ENCODE measurements at places on chromosomes 2 and 18.

GRCh38 chr2:26692897-26693849 is 651 bp downstream of the KCNK3 start:
- DNase-seq: no peak

DNA sequence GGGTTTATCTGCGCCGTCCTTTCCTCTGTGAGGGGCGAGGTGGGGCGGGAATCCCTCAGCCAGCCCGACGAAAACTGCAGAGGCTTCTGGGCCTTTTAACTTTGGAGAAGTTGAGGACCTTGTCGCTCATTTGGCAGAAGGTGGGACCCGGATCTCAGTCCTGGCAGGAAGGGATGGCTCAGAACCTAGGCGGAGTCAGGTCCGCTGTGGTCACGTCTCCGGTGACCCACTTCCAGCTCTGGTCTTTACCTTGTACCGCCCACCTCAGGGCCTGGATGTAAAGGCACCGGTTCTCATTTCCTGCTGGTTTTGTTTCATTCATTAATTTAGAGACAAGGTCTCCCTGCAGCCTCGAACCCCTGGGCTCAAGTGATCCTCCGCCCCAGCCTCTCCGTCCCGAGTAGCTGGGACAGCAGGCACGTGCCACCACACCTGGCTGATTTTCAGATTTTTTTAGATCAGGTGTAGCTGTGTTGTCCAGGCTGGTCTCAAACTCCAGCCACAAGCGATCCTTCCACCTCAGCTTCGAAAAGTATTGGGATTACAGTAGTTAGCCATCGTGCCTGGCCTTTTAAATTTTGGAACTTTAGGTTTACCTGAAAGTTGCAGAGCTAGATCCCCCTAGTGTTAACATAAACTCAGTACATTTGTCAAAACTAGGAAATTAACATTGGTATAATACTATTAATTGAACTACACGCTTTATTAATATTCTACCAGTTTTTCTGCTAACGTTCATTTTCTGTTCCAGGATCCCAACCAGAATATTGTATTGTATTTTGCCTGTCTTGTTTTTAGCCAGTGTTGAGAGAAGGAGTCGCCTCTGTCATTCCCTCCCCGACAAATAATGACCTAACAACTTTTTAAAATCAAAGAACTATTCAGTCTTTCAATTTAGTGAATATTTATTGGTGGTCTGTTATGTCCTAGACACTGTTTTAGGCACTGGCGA is 852 bp downstream of the POLI start:
- DNase-seq: peak; percentile 63

DNA sequence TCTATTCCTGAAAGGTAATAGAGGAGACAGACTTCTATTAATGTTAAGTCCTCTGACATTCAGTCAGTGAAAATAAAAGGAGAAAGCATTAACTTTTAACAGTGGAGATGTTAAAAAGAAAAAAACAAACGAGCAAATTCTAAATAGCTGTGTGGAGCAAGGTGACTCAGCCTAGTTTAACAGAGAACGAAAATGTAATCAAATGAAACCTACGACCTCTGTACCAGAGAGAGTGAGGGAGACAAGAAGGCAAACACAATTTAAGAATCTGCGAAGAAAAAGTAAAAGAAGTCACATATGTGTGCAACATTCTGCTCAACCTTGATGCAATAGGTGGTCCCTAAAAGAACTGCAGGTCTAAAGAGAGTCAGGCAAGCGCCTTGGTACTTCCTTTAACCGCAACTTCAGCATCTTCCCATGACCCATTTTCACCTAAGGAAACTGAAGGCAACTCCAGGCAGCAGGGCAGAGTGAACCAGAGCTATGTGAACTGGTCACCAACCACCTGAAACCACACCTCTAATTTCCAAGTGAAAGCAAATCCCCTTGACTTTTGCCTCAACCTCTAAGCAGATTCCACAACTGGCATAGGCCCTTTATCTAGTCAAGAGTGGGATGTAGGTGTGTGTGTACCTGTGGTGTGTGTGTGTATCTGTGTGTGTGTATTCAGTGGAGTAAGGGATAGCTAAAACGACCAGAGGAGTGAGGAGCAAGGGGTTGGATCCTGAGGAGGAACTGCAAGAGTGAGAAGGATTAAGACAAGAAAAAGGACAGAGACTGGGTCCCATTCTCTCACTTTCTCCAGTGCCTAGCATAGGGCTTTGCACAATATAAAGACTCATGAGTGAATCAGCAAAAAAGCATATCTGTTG is 43.0 kb downstream of the FIGN start:
- no peak for DNase-seq

DNA sequence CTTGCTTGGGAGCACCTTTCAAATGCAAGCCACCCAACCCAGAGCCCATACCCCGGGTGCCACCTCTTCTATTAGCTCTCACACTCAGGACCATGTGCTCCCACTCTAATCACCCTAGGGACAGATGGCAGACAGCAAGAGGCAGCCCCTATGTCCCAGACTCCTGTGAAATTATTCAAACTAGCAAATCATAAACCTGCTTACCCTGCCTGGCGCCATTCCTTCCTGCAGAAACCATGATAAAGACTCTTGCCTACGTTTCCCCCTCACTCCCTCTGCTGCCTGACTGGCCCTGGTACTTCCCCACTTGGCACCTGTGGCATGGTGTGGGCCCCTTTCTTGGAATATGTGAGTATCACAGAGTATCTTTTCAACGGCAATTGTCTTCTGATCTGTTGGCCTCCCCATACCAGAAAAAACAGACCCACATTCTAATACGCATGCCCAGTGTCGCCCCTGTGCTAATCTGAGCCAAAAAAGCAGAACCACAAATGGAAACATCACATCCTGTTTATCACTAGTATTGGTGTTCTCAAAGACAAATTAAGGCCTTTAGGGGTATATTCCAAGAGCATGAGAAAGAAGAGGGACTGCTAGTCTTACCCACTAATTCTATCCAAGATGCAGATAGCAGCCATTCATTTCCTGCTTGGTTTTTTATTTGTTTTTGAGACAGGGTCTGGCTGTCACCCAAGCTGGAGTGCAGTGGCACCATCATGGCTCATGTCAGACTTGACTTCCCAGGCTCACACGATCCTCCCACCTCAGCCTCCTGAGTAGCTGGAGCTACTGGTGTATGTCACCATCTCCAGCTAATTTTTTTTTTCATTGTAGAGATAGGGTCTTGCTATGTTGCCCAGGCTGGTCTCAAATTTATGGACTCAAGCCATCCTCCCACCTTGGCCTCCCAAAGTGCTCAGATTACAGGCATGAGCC is 44.1 kb upstream of the TTC39C start:
- peak; percentile 51 for DNase-seq

- no peak for DNase-seq
Observed at GRCh38 chr18:48140731-48141130, 210.3 kb upstream of the SMAD2 start.

DNA sequence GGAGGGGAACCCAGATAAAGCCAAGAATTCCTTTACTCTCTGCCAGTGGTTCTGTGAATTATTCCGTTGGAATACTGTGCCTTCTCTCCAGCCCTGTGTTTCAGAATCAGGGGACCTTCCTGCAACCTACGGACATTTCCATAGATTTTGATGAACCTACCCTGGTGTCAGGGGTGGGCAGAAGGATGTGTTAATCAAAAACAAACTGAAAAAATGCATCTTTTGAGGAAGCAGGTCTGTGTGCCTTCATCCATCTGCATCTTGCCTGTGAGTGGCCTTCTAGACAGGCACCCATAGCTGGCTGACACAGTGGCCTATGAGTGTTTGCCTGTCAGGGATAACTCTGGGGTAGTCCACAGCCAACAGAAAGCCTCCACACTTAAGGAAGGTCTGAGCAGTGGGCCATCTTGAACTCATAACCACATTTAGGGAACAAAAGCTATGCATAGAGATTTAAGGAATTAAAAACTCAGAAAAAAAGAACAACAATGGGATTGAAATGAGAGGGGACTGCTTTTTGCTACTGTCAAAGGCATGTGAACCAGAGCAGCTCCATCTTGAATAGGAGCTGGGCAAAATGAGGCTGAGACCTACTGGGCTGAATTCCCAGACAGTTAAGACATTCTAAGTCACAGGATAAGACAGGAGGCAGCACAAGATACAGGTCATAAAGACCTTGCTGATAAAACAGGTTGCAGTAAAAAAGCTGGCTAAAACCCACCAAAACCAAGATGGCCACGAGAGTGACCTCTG is 45.9 kb upstream of the ITGA6 start:
- DNase-seq: no peak

DNA sequence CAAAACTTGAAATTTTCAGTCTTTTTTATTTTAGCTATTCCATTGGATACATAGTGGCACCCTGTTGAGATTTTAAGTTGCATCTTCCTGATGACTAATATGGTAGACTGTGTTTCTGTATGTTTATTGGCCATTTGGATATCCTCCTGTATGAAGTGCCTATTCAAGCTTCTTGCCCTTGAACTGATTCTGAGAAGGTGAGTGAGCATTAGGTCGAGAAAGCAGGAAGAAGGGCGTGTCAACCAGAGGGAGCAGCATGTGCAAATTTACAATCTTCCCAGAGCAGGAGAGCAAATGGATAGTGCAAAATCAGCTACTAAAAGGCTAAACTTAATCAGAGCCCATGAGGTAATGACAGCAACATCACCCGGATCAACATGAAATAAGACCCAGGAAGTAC is 8.6 kb downstream of the INPP1 start:
- no peak for DNase-seq

GRCh38 chr18:23384778-23385736 is 68.0 kb upstream of the RIOK3 start:
- DNase-seq: peak; percentile 13

- DNase-seq: no peak
Observed at GRCh38 chr2:146301287-146301686, 1543.5 kb upstream of the ACVR2A start.

- DNase-seq: no peak
Observed at GRCh38 chr2:102461188-102461587, 11.8 kb upstream of the SLC9A4 start.

GRCh38 chr2:44310287-44310686 is 35.0 kb downstream of the SLC3A1 start:
- DNase-seq: no peak

- DNase-seq: no peak
Observed at GRCh38 chr2:21644266-21644665, 520.5 kb downstream of the TDRD15 start.

GRCh38 chr2:7736646-7737305 is 819.6 kb downstream of the RNF144A start:
- no peak for DNase-seq

DNA sequence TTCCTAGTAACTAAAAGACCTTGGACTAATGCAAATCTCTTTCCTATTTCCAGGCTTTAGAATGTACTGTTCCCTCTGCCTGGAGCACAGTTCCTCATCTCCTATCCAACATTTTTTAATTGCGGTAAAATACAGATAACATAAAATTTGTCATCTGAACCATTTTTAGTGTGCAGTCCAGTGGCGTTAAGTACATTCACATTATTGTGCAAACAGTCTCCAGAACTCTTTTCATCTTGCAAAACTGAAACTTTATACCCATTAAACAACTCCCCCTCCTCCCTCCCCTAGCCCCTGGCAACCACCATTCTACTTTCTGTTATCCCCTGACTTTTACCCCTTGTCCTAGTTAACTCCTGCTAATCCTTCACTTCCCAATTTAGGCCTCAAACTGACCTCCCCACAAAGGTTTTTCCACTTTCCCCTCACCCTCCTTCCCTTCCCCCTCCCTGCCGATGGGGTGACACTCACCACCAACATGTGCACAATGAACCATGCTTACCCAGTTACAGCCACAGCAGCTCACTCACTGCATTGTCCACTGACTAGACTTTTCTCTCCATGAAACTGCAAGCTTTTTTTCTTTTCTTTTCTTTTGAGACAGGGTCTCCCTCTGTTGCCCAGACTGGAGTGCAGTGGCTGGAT is 54.8 kb downstream of the KIAA2012 start:
- no peak for DNase-seq

GRCh38 chr2:34985474-34985873 is 1370.1 kb upstream of the CRIM1 start:
- no peak for DNase-seq

- no peak for DNase-seq
Observed at GRCh38 chr2:210459880-210460279, 16.7 kb downstream of the LANCL1 start.

DNA sequence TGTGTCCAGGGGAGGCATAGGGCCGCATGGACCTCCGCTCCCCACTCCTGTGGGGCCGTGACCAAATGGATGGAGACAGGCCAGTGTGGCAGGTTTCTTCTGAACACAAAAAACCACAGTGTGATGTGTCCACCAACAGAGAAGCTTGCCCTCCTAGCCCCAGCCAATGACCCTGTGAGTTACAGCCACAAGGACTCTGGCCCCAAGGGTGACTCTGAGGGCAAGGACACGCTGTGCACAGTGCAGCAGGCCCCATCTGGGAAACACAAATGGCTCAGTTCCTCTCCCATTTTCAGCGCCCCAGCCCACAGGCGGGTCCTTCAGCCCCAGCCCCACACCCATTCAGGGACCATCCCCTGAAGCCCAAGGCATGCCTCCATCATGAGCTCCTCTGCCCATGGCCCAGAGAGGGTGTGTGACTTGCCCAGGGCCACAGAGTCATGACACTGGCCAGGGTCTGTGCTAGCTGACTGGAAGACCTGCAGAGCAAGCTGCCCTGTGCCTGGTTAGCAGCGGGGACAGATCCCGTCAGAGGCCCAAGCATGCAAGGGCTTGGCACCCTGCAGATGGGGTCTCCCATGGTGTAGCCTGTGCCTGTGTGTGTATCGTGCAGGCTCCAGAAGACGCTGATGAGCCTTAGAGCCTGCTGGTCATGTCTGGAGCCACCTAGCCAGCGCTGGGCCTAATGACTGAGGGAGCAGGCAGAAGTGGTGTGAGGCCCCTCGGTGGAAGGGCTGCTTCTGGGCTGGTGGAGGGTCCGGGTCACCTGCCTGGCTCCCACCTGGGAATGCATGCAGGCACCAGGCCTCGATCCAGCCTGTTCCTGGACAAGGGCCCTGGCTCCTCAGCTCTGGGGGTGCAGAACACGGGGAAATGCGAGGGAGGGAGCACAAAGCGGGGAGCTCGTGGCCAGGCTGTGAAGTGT is 47.7 kb downstream of the HS6ST1 start:
- DNase-seq: no peak

DNA sequence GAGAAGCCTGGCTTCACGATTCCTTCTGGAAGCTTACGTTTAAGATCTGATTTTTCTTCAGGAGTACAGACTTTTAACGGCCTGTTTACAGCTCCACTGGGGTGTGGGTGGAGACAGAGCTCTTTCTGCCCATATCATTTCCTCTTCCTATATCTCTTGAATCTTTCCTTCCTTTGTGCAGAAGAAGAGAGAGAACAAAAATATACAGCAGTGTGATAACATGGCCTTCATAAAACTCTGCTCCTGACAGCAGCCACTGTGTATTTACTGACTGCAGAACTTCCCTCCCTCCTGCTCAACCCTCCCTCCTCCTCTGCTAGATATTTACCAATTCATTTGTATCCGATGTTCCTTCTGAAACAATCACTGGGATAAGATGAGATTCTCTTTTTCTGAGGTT is 34.1 kb upstream of the REEP1 start:
- no peak for DNase-seq

DNA sequence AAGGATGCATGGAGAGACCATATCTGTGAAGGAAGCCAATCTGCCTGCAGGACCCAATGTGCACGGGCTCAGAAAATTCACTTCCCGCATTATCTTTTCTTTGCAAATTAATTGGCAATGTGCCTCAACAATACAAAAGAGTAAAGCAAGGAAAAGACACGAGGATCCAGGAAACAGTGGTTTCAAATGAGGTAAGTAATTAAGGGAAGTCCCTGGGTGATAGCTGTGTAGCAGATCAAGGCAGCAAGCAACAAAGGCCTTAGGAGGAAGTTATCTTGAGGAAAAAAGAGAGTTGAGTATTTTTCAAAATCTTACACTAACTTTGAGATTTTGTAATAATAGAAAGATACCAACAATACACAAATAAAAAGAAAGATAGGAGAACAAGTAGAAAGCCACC is 44.3 kb upstream of the TGIF1 start:
- DNase-seq: no peak

- DNase-seq: no peak
Observed at GRCh38 chr2:47002480-47003381, 87.1 kb upstream of the MCFD2 start.

Measured in activated CD4-positive, alpha-beta T cell treated with anti-CD3 and anti-CD28 coated beads, Interleukin-2, amount 10 ng/mL, durations not matched to agents 7 days and 5 days (primary cell).